Cortex of kidney (tissue), 1 donor: ENCODE measurements at places on chromosomes 3 and 15.

DNA sequence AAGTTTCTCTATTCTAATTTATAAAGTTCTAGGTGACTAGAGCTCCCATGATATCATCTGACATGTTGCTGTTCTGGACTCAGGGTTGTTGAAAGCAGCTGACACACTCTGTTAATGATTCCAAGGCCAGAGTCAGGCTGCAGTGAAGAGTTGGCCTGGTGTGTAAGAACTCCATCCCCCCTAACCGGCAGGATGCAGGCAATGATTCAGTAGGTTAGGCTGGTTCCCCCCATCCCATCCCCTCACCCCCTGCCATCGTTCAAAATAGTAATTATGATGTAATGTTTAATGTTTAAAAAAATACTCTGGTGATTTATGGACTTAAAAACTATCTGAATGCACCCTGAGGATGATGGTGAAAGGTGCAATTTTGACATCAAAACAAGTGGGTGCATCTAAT lies 4.6 kb upstream of the TRIM71 start:
- no peak for DNase-seq

GRCh38 chr3:196620161-196620604 lies 19.3 kb upstream of the NRROS start:
- no peak for DNase-seq

GRCh38 chr3:56131974-56132590 lies 336.2 kb downstream of the ERC2 start:
- no peak for DNase-seq

GRCh38 chr3:115814778-115815380 lies 191.6 kb downstream of the GAP43 start:
- no peak for DNase-seq

GRCh38 chr15:74383695-74384565 lies 16.5 kb upstream of the CYP11A1 start:
- DNase-seq, result no peak

DNA sequence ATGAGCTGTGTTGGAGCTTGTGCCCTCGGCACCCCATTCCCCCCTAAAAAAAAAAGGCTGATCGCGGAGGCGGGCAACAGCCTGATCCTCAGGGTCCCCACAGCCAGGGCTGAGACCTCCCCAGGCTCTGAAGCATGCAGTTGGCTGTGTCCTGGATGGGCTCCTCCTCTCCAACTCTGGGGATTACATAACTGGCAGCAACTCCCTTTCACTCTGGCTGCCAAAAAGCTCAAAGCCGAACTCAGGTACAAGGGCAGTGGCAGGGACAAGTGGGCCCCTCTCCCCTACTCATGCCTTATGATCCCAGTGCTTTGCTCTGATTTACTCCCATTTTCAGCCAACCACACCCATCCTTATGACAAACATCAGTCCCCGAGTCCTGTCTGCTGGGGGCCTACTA lies 18.3 kb downstream of the TPRA1 start:
- DNase-seq, result no peak

DNA sequence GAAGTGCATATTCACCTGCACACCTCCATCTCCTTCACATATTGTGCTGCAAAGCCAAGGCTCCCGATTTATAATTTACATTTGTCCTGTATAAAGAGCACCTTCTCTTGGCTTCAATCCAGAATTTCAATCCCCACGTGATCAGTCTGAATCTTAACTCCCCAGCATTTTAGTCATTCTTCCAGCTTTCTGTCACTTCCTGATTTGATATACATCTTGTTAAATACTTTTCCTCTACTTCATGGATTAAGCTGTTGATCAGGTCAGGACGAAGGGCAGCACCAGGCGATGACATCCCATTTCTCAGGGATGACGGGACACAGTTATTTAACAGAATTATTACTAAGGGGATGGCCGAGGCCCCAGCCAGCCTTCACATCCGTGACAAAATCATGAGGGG lies 212.5 kb downstream of the EPHB1 start:
- DNase-seq, result no peak
